T-helper 2 cell (primary cell): ENCODE measurements at places on chromosomes 3 and 15.

DNA sequence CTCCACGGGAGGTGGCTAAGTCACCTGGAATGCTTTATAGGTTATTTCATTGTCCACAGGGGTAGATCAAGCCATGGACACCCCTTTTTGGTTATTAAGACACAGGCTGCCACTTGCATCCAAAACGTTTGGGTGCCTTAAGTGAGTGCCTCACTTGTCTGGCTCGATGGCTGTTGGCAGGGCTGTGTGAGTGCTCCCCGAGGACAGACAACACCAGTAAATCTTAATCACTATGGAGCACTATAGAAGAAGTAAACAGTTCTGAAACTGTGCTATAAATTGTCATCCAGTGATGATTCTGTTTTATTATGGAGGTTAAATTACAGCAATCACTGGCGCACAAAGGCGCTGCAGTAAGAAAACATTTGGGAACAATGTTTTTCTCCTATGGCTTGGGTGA is 215.5 kb downstream of the CACNA2D3 start:
- DNase-seq: no peak

- no peak for DNase-seq
Measured at GRCh38 chr3:45635475-45636256, 41.1 kb downstream of the LIMD1 start.

GRCh38 chr3:102180280-102180931 is 254.4 kb upstream of the ZPLD1 start:
- DNase-seq: no peak

DNA sequence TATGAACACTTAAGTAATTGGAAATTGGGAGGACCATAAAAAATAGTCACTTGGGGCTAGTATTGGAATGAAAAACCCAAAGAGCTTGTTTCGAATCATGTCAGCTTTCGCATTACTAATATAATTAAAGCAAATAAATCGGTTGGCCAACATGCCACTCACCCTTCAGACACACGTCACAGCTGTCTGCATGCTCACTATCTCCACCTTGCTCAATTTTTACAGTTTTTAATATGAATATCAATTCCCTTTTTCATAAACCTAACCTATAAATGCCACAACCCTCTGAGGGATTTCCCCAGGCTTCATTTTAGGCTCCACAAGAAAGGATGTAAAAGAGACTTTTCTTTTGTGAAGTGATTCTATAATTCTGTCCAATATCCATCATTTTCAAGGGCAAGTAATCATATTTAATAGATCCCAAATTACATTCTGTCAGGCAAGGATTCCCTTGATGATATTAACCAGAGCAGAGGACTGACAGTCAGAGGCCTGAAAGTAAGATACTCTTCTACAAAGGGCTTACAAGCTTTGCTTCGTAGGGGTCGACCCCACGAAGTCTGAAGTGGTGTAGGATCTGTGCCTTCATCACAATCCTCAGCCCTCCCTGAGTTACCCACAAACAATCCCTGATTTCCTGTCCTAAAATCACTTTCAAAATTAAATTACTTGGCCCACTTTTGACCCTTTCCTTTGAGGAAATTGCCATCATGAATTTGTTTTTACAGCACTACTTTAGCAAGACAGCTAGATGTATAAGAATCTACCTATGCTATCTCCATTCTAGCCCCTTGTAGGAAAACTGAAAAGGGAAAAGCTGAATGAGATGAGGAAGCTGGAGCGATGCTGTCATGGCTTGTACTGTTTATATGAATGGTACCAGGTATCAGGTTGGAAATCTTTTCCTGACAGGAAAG is 44.5 kb downstream of the NANOGP8 start:
- no peak for DNase-seq

GRCh38 chr3:35448121-35448520 is 191.2 kb upstream of the ARPP21 start:
- no peak for DNase-seq

GRCh38 chr15:72227192-72227586 is 3.8 kb downstream of the PKM start:
- DNase-seq: no peak

- DNase-seq: no peak
Measured at GRCh38 chr15:67611370-67612369, 69.2 kb downstream of the MAP2K5 start.

DNA sequence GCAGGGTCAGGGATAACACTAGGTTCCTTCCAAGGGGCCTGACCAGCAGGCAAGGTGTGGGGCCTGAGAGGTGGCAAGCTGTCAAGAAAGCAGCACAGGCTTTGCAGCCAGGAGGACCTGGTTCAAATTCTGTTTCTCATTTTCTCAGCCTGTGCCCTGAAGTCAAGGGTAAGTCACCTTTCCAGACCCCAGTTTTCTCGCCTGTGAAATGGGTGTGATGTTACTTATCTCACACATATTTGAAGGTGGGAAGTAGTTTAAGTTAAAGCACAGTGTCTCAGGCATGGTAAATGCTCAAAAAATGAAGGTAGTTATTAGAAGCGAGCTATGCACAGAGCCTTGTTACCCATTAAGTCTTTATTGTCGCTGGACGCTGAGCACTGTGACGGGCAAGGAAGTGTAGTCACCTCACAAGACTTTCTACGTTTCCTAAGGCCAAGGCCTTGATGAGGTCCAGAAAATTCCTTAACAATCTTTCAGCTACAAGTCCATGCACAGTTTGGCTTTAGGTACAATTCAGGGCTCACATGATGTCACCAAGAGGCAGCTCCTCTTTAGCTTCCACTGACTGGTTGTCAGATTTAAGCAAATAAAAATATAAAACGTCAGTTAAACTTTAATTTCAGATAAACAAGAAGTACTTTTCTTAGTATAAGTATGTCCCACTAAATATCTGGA is 522.6 kb upstream of the PROK2 start:
- DNase-seq: no peak

- no peak for DNase-seq
Measured at GRCh38 chr3:62436785-62437184, 63.4 kb upstream of the FEZF2 start.

DNA sequence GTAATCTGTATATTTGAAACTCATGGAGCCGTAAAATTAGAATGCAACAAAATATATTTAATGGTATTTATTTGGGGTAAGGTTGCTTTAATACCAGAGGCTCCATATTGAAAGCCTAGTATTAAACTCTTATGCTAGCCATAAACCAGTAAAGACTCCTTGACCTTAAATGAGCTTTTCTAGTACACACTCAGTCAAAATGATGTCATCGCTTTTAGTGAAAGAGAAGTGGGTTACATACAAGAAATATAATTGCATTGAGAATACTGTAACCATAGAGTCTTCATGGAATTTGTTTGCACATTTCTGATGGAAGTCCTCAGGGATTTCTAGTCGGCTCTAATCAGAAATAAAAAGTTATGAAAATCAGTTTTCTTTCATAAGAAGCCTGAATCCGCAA is 757.6 kb downstream of the GBE1 start:
- no peak for DNase-seq

GRCh38 chr3:114213292-114213626 is 24.1 kb downstream of the ZNF80 start:
- no peak for DNase-seq

DNA sequence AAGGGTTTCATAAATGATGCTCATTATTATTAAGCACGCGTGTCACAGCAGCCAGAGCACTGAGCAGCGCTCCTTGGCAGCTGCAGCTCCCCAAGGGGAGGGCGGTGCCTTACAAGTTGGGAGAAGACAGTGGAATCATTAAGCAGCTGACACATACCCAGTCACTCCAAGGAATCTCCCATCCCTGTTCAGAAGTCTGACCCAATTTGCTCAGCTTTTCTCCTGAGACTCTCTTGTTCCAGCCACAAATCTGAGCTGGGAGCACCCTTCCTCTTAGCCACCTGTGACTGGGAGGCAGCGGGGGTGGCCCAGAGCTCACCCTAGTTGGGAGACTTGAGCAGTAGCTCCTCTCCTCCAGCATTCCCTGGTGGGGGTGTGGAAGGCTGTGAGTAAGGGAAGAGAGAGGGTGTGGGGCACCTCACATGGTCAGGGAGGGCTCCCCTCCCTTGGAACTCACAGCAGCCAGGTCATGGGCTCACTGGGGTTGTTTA is 64.3 kb downstream of the DUT start:
- no peak for DNase-seq

DNA sequence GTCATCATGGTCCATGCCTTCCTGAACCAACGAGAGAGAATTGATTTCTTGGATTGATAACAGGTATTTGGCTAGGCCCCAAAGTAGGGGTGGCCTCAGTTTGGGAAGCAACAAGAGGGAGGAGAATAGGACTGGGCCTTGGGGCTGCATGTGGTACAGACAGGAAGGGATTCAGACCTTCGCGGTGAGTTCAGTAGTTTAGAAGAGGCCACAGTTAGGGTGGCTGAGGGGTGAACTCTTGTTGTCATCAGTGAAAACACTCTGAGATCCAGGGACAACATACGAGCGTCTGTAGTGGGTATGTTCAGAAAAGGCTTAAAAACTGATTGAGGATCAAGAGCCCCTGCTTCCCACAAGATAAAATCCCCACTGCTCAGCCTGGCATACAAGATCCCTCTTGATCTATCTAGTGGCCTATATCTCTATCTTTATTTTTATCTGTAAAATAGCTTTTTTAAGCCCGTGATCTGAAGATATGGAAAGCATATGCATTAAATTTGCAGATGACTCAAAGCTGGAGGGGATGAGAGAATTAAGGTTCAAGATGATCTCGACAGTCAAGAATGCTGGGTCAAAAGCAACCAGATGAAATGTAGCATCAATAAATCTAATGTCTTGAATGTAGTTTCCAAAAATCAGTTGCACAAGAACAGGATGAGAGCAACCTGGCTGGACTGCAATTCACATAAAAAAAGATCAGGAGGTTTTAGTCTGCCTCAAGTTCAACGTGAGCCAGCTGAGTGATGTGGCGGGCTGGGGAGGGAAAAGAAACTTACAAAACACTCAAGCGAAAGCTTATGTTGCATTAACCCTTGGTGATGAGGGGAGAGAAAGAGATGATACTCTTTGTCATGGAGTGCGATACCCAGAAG is 221.1 kb upstream of the TLE3 start:
- DNase-seq: no peak

DNA sequence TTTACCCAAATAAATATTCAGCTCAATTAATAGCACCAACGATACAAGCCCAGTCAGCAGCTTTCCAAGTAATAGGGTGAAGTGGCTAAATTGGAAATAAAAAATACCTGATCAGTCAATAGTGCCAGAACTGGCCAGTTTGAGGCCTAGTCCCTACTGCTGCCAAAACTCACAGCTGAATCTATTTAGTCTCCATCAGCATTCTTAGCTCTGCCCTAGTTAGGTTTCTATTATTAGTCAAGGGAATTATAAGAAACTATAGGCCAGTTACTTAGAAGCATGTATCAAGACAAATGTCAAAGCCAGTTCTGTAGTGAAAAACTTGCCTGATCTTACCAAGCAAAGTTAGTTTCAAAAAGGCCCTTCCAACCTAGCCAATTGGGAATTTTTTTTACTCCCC is 146.2 kb upstream of the ZBTB20 start:
- no peak for DNase-seq

- no peak for DNase-seq
Measured at GRCh38 chr3:120802916-120803315, 60.4 kb downstream of the GTF2E1 start.

GRCh38 chr15:39874890-39875549 is 45.0 kb downstream of the GPR176 start:
- no peak for DNase-seq

DNA sequence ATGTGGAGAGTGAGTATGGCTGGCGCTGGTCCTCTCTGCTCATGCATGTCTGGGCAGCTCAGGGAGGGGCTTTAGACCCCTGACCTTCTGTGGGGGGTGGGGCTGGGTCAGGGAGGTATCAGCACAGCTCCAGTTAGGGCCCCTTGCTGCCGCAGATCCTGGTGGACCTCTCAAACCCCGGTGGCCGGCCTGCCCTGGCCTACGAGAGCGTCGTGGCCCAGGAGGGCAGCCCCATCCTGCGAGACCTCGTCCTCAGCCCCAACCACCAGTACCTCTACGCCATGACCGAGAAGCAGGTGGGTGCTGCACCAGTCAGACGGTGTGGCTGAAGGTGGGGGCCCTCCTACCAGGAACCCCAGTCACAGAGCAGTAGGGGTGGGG is 20.2 kb downstream of the PLXNA1 start:
- DNase-seq: no peak

GRCh38 chr3:105465251-105465853 is 98.6 kb downstream of the ALCAM start:
- DNase-seq: no peak

DNA sequence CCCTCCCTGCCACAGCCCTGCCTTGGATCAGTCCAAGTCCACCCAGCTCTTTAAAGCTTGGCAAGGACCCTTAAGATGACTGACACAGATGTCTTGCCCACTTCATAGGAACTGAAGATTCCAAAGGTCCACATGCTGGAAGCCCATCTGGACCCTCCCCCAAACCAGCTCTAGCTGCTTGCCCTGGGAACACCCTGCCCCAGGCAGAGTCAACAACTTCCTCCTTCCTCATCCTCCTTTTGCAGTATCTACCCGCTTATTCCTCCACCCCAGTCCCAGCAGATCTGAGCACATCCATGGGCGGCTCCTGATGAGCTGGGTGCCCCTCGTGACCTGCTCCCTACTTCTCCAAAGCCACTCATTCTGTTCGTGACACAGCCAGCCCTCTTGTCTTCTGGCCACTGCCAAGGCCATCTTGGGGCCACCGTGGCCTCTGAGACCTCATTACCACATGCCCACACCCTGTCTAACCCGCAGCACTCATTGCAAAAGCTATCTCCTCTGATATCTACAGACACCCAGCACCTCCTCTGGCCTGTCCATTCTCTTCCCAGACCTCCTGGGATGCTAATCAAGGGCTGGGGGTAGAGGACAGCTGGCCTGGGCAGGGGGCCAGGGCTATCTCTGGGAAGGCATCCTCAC is 2.0 kb upstream of the PFKFB4 start:
- no peak for DNase-seq

DNA sequence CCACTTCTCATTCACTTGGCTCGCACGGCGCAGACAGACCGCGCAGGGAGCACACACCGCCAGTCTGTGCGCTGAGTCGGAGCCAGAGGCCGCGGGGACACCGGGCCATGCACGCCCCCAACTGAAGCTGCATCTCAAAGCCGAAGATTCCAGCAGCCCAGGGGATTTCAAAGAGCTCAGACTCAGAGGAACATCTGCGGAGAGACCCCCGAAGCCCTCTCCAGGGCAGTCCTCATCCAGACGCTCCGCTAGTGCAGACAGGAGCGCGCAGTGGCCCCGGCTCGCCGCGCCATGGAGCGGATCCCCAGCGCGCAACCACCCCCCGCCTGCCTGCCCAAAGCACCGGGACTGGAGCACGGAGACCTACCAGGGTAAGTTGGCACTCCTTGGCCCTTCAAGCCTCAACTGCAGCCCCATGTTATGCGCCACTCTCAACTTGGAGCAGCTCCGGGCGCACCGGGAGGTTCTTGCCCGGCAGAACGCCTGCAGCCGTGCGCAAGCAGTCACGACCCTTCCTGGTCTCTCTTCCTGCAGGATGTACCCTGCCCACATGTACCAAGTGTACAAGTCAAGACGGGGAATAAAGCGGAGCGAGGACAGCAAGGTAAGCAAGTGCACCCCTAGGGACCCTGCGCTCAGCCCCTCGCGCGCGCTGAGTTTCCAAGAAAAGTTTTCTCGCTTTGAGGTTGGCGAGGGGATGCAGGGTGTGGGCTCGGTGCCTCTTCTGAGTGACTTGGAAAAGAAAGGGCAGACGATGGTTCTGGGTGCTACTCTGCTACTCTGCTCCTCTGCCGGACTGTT is at the start of gene BHLHE40:
BHLHE40 (plus strand) TSS at position 10 of the 801 bp plus-strand sequence; CDS start at position 292, 282 bp downstream.
- no peak for DNase-seq
